HS-27A (cell line): ENCODE measurements at places on chromosomes 12 and 14.

GRCh38 chr12:42119085-42119633, 25.5 kb downstream of the GXYLT1 start:
- DNase-seq = no peak

GRCh38 chr14:83129496-83129895, 1595.8 kb upstream of the SEL1L start:
- no peak for DNase-seq

DNA sequence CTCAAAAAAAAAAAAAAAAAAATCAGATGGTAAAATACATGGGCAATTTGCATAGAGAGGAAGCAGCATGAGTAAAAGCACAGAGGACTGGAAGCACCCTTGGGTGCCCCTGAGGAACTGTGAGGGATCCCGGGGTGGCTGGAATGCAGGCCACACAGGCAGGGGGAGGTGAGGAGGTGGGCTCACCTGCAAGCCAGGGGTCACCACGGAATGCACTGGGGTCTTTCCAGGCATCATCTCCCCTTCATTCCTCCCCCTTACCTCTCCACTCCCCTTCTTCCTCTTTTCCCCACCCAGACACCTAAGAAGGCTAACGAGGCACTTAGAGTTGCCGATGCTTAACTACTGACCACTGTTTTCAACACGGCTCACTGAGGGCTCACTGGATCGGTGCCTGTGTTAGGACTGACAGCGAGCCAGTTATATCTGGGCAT, 14.4 kb upstream of the HIP1R start:
- no peak for DNase-seq

- DNase-seq = no peak
These were observed 22.6 kb upstream of the IRF2BPL start for GRCh38 chr14:77051116-77051515.

DNA sequence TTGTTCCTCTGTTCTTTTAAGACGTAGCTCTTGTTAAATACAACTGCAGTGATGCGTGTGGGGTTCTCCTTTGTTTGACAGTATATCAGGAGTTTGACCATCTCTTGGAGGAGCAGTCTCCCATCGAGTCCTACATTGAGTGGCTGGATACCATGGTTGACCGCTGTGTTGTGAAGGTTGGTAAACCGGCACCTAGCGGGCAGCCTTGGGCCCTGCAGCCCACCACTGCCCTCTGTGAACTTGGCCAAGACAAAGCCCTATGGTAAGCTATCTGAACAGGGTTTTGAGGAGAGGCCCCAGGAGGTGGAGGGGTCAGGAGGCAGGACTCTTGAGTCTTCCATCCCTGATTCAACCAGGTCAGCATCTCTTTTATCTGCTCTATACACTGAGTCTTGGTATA, 54.6 kb upstream of the RIC8B start:
- no peak for DNase-seq

GRCh38 chr12:101850199-101850598, 19.4 kb upstream of the GNPTAB start:
- no peak for DNase-seq

DNA sequence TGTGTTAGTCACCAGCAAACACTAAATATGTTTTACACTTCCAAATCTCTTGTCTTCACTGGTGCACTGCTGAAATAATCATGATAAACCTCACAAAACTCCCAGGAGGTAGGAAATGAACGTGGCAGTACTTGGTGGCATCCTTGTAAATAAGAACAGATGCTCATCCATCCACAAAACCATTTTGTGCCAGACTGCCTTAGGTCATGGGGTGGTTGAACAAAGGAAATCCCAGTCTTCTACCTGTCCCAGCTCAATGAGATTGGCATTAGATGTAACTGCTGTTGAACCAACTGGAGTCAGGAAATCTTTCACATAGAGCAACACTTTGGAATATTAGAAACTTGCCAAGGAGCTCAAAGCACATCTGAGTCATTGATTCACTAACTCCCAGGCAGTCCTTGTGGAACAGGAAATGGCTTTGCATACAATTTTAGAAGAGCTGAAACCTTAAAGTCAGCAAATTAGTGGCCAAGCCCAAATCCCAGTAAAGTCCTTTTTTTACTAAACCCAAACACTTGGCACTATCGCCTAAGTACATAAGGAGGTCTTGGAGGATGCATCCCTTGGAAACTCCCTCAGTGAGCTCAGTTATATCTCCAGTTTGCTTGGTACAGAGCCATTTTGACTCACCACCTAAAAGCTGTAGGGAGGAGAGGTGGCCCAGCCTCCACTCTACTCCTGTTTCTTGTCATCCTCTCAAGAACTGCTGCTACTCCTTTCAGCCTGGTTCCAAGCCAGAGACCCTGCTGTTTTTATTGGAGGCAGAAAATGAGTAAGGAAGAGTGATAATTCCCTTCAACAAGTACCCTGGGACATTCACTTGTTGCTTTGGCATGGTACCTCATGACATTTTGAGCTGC, 208.0 kb downstream of the NOVA1 start:
- no peak for DNase-seq

GRCh38 chr14:44428231-44428945, 78.7 kb downstream of the FSCB start:
- no peak for DNase-seq

- no peak for DNase-seq
These were observed 18.5 kb upstream of the GPRC5A start for GRCh38 chr12:12872934-12873275.

DNA sequence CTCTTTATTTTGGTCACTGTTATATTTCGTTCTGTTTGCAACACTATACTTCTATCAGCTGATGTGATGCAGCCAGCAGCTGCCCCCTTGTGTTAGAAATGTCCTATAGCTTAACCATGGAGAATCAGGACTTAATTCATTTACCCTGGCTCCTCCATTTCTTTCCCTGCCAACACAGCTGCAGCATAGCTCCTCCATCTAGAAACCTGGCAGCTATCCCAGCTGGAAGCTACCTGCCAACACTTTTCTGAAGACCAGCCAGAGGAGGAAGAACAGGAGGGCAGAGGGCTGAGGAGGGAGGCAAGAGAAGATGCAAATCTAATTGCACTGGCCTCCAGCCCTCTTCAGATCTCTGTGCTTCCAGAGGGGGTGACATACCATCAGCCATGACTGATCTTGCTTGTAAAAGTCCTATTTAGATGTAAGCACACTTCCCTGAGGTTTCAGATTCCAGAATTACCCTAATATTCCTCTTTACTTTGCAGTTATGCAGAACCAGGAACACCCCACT, 156.8 kb upstream of the TMEM260 start:
- peak; percentile 8 for DNase-seq

DNA sequence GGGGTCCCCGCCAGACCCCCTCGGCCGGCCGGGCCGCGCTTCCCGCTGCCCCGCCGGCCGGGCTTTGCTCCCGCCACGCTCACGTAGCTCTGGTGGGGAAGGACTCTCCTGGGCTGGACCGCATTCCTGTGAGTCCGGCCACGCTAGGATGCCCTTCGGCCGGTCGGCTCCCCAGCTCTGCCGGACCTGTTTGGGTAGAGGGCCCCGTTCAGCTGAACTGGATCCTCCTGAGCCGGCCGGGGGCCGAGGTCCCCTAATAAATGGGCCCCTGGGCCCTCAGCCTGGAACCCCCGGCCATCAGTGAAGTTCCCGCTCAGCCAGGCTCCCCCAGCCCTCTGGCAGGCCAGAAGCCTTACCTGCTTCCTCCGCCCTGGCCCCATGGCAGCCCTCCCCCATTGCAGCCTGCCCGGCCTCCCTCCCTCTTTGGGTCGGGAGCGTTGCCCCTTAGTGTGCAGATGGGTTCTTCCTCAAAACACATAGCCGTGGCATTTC, 593 bp downstream of the UNC119B start:
- DNase-seq = no peak

DNA sequence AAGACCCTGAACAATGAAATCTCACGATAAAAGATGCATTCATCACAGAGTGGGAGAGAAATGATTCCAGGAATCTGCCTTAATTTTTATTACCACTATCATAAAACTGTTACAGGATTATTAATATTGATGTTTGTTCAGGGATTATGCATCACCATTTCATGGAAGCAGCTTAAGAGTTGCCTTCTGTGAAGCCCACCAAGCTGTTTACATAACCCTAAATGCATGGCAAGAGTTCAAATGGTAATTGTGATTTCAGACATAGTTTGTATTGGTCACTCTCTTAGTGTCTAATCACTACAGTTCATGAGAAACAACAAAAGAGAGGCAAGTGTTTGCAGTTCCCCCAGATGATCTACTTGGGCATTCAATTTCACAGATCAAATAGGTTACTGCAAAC, 527.7 kb downstream of the RPS29 start:
- DNase-seq = no peak

- no peak for DNase-seq
These were observed 61.9 kb downstream of the SMUG1 start for GRCh38 chr12:54126696-54127537.

GRCh38 chr12:55715169-55715764, 579 bp upstream of the BLOC1S1 start:
- no peak for DNase-seq

GRCh38 chr14:21719841-21720240, 46.2 kb upstream of the OR4E1 start:
- DNase-seq = no peak

DNA sequence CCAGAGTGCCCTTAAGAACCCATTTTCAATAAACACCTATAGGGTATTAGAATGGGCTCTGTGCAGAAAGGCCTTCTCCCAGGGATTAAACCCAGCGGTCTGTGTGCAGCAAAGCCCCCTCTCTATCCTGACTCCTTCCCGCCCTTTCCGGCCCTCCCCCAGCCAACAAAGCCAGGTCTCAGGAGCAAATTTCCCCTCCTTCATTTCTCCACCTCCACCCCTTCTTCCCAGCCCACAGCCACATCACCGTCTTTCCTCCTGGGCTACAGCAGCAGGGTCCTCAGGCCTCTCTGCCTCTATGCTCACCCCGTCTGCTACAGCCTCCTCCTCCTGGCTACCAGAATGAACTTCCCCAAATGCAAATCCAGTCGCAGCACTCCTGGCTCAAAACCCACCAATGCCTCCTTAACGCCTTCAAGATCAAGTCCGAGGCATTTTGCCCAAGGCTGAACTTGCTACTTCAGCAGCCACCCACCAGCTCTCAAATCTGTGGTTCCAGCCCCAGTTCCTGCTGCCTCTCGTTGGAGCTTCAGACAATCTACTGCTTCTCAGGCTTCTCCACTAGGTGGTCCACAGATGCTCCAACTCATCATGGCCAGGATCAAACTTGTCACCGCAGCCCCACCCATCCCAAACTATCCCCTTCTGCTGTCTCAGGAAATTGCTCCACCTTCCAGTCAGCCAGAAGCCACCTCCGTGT, 134.8 kb downstream of the BCL11B start:
- no peak for DNase-seq

DNA sequence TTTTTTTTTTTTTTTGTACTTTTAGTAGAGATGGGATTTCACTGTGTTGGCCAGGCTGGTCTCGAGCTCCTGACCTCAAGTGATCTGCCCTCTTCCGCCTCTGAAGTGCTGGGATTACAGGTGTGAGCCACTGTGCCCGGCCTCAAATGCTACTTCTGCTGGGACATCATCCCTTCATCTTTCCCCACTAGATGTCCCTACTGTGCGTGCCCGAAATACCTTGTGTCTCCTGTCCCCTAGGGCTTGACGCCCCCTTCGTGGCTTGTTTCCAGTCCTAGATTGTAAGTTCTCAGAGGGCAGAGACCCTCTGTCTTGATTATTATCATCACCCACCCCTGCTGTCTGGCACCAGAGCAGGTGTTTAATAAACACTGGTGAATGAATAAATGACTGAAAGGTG, 14.9 kb downstream of the CCDC63 start:
- DNase-seq = no peak

GRCh38 chr12:97638739-97639138, 176.1 kb downstream of the RMST start:
- no peak for DNase-seq

GRCh38 chr12:58105225-58106119, 164.1 kb downstream of the ATP23 start:
- DNase-seq = peak; percentile 11

DNA sequence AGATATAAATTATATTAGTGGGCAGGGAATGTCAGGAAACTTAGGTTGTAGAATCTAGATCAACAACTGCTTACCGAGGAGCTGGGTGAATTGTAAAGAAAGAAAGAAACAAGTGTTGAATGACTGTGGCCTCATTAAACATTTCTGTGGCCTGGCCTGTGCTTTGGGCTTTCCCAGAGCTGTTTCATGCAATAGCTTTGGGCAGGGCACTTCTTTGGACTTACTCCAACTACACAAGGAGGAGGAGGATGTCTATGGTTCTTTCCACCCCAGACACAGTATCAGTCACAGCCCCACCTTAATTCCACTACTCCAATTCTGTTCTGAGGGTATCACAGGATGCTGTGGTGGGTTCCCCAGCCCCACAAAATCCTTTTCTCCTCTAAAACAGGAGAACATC, 38.0 kb downstream of the DPF3 start:
- peak; percentile 22 for DNase-seq

DNA sequence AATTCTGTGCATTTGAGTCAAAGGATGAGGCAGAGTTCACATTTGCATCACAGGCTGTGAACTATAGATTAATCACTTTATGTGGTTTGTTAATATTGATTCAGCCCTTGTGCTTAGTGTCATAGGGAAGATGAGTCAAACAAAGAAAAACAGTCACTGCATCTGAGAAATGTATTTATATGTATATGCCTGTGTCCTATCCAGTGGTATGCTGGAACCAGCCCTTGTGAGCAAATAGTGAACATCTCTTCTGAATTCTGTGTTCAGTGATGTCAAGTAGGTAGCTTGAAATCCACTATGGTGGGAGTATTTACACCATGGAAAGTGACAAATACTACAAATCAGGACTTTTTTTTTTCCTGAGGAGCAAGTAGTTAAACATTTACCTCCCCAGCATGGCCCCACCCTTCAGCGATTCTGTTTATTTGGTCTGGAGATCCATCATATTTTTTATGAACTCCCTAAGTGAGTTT, 128.5 kb downstream of the HMGA2 start:
- no peak for DNase-seq

GRCh38 chr14:35932659-35933159, 106.6 kb downstream of the BRMS1L start:
- no peak for DNase-seq

- DNase-seq = no peak
These were observed 47.1 kb downstream of the A2M start for GRCh38 chr12:9068600-9068999.

DNA sequence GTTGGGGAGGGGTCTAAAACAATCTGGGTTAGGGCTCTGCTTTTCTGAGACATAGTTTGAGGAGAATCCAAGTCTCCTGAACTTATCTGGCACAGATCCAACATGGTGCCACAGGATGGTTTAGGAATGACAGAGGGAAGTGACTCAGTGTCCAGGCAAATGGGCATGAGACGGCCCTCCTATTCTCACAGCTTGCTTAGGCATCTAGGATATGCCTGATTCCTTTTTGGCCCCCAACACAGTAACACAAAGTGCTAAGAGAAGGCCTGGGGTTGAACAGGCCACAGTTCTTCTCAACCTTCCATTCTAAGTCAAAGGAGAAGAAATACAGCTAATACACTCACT, 117.7 kb downstream of the ZFP36L1 start:
- DNase-seq = peak; percentile 91

GRCh38 chr14:96734076-96734622, 63.0 kb upstream of the VRK1 start:
- DNase-seq = no peak

GRCh38 chr12:42275499-42275898, 37.5 kb upstream of the YAF2 start:
- no peak for DNase-seq

GRCh38 chr12:106594447-106594846, 11.6 kb downstream of the RFX4 start:
- no peak for DNase-seq
